ENCODE measurements at places on chromosomes 12 and 14.

DNA sequence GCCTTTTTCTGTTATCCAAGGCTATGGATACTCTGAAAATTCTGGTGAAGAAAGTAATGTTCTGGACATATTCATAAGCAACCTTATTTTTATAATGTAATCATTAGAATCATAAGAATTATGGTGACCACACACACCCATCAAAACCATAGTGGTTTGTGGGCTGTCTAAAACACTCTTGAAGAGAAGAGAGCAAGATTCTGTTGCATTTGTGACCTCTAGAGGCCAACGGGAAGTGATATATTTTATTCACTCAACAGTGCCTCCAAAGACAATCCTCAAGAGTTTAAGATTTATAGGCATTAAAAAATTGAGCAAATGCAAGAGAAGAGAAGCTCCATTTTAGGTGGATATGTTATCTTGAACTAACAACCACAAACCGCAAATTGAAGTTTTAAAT is 68.5 kb upstream of the LGR5 start:
- no peak for DNase-seq

GRCh38 chr12:116380108-116380507 is 102.6 kb upstream of the MED13L start:
- DNase-seq = peak; percentile 27

- DNase-seq = no peak
Observed at GRCh38 chr12:94616203-94616729, 34.1 kb downstream of the TMCC3 start.

DNA sequence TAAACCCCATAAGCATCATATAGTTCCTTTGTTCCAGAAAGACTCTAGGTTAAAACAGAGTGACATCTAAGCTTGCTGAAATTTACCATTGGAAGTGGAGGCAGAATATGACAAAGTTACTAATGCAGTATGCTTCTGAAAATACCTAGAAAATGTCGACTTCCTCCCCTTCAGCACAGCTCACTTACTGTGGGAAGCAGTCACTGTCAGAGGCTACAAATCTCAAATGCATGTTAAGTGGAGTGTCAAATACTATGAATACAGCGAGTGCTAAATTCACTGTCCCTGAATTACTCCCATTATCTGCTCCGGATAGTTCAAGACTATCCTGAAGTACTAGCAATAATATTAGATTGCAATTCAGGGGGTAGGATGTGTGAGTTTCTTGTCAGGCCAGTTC is 1454.6 kb downstream of the AACS start:
- DNase-seq = no peak

DNA sequence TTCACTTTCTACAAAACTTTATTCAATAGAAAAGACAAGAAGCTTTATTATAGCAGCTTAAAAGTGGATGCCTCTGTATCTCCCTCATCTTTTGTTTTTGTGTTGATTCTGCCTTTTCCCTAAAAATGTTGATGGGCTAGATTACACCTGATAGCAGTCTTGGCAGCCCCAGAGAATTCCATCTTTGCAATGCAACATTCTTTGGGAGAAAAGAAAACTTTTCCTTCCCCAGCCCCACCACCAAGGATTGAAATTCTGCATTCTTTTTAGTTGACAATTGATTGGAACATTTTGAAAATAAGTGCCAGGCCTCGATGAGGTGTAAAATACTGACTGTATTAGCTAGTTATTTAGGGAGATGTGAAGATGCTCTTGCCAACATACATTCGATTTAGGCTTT is 306.8 kb upstream of the G2E3 start:
- DNase-seq = peak; percentile 24

- peak; percentile 75 for DNase-seq
Observed at GRCh38 chr14:50003213-50004021, 110.5 kb downstream of the ARF6 start.

GRCh38 chr12:128316973-128317526 is 50.1 kb downstream of the TMEM132C start:
- DNase-seq = no peak
